ENCODE measurements at places on chromosomes 5 and 9.

- no peak for DNase-seq
Observed at GRCh38 chr9:87581513-87581912, 83.8 kb downstream of the DAPK1 start.

DNA sequence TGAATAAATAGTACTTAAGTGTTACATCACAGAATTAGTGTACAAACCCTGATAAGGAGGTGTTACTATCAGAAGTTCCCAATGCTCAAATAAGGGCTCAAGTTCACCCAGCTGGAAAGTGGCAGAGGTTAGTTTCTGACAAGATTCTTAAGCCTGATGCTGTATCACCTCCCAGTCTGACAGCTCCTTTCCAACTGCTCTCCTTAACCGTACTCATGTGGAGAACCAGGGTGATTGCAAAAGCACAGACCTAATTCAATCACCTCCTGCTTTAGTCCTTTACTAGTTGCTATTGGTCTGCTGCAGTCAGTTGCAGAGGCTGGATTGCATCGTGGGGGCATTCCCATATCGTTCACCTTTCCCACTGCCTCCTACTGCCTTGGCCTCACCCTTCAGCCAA is 100.4 kb upstream of the ZNF618 start:
- no peak for DNase-seq

DNA sequence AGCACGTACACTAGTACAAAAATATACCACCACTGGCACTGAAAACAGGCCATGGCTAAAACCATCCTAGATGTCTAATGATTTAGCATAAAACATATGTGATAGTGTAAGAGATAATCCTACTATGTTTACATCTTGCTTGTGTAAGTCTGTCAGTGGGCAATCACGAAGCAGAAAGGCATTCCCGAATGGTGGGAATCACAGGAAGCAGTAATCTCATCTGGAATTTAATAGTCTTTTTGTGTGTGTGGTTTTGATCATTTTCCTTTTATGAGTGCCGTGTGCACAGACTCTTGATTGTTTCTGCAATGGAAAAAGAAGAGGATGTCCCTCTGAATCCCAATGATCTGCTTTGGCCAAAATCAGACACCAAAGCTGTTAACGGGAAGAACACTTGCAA is 200.5 kb downstream of the EBF1 start:
- DNase-seq, result no peak

- DNase-seq, result no peak
Observed at GRCh38 chr5:58543723-58544122, 39.2 kb upstream of the RAB3C start.

DNA sequence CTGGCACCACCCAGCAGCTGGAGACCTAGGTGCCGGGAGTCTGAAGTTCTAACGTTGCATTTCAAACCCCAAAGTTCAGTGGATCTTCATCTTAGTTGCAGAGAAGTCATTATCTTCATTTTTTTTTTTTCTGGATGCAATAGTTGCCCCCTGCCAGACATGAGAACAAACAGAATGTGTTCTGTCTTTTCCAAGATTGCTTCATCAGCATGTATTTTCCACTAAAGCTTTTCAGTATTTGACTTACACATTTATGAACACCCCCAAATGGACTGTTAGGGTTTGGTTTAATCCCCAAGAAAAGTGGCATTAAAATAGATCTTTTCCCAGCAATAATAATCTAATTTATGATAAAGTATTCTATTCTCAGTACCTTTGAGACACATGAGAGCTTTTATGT is 135.2 kb upstream of the OSMR start:
- DNase-seq, result no peak

DNA sequence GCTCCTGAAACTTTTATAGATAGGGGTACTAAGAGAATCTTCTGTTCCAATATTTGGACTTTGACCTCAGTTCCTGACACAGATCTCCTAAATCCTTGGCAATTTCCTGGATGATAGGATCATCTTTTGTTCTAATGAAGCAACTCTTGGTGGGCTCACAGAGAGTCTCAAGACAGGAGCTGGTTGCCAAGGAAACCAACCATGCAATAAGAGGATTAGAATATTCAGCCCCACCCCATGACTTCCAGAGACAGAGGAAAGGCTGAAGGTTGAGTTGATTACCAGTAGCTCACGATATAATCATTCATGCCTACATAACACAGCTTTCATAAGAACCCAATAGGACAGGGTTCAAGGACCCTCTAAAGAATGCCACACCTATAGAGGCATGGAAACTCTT is 2050.2 kb upstream of the CDH6 start:
- no peak for DNase-seq

GRCh38 chr5:73823508-73823925 is 197.5 kb downstream of the ARHGEF28 start:
- DNase-seq, result no peak

DNA sequence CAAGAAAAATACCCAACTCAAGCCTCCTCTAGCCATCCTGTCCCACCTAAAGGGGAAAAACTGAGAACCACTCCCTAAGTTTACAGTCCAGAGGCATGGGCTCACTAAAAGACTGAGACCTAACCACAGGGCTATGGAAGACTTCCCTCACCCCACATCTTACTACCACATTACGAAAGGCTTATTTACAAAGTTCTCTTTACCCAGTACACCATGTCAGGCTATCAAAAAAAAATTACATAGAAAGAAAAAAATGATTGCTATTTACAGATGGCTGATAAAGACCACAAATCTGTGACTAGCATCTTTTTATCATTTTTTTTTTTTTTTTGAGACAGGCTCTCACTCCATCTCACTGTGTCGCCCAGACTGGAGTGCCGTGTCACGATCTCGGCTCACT is 69.7 kb upstream of the TNPO1 start:
- no peak for DNase-seq

DNA sequence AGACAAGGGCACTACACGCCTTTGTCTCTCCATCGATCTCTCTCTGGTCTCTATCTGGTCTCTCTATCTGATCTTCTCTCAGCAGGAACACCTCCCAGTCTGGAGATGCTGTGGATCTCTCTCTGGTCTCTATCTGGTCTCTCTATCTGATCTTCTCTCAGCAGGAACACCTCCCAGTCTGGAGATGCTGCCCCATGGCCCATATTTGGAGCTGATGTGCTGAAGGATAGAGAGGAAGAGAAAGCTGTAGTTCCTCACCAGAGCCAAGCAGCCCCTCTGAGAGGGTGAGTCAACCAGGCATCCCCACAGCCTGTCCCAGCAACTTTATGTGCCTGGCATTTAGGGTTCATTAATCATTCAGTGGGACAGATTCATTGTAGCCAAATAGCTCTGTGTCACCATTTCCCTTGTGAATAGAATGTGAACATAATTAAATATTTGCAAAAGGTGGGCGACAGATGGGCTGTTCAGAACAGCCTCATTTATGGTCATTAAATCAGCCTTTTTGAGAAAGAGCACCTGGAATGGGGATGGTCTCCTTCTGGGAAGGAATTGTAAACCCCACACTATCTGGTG is 189.3 kb upstream of the MAST4 start:
- DNase-seq, result no peak

DNA sequence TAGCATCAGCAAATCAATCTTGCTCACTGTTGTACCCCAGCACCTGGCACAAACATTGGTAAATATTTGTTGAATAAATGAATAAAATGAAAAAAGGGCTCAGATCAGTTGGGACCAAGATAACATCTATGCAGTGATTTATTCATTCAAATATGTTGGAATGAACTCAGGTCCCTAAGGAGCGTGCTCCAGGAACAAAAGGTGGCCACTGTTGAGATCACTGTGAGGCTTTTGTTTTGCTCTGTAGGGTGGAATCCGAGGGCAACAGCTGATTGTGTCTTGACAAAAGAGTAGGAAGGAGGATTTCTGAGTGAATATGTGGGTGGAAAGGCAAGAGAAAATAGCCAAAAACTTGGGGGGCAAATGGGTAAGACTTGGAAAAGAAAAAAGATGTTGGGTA is 89.7 kb downstream of the PPP2R2B start:
- DNase-seq, result peak; percentile 45

GRCh38 chr5:665541-665955 is 27.6 kb downstream of the TPPP start:
- no peak for DNase-seq

Measured in pons (tissue), 1 donor.